IMR-90 (cell line): ENCODE measurements at places on chromosomes 4 and X.

- no peak for DNase-seq
Observed at GRCh38 chr4:38800961-38801450, 3.6 kb downstream of the TLR1 start.

DNA sequence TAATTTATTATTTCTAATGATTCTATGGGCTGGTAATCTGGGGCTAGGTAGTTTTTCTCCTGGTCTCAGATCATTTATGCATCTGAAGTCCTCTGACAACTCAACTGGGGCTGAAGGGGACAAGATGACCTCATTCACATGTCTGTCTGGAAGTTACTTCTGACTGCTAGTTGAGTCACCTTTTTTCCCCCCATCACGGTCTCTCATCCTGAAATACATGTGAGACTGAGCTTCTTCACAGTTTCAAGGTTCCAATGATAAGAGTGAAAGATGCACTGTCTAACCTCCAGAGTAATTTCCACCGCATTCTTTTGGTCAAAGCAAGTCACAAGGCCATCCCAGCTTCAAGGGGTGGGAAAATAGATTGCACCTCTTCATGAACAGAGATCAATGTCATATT lies 356.7 kb upstream of the RPS6KA3 start:
- no peak for DNase-seq

- peak; percentile 12 for DNase-seq
Observed at GRCh38 chrX:81202456-81202819, 536 bp downstream of the SH3BGRL start.

DNA sequence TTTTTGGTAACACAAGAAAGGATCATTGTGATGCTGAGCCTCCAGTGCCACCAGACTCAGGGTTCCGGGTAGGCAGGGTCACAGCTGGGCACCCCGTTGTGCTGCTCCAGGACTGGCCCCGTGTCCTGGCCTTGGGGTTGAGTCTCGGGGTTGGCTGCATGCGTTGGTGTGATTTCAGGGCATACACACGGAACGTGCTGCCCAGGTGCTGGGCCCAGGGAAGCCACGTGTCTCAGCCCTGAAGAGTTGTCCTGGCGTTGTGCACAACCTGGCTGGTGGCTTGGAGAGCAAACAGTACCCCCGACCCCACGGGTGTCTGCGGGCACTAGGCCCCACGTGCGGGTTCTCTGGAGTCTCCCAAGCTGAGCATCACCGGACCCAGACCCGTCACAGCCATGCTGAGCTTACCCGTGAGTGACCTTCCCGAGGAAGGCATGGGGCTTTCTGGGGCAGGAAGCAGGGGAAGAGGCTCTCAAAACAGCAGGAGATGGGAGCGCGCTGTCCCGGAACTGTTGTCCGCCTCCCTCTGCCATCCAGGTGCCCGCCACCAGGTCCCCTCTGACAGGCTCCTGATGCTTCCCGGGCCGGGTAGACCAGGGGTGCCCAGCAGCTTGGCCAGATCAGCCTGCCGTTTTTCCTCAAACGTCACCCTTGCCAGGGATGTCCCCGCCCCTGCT lies 66.1 kb upstream of the ENPP6 start:
- DNase-seq, result no peak

GRCh38 chr4:17448689-17449088 lies 63.2 kb downstream of the QDPR start:
- DNase-seq, result peak; percentile 72

DNA sequence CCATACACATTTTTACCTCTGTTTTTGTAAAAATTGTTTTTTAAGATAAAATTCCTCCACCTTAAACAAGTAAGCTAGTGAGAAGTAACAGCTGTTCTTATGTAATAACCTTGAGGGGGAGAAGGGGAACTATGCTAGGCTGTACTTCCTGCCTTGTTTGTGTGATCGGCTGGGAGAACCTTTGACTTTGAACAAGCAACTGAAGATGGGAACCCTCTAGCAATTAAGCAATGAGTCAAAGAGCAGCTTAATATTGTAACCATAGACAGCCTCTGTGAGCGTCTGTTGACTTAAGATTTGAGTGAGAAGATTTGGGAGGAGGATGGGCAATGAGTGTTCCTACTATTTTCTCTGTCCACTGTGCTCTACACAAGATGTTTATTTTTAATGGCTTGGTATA lies 135.1 kb downstream of the SCLT1 start:
- DNase-seq, result peak; percentile 6

DNA sequence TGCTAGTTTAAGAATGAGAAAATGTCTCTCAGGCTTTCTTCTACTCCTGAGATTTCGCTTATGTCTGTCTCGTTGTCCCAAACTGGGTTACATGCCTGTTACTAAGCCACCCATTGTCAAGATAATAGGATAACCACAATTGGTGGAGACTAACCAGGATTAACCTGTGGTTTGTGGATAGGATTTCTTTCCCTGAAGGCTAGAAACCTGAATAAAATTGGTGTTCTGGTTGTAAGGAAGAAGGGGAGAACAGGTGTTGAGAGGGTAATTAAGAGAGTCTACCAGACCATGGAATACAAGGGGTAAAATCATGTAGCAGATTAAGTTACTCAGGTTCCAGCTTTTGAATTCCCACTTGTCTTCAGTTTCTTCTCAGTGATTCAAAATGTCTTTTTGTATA lies 225.4 kb downstream of the CPE start:
- DNase-seq, result no peak

DNA sequence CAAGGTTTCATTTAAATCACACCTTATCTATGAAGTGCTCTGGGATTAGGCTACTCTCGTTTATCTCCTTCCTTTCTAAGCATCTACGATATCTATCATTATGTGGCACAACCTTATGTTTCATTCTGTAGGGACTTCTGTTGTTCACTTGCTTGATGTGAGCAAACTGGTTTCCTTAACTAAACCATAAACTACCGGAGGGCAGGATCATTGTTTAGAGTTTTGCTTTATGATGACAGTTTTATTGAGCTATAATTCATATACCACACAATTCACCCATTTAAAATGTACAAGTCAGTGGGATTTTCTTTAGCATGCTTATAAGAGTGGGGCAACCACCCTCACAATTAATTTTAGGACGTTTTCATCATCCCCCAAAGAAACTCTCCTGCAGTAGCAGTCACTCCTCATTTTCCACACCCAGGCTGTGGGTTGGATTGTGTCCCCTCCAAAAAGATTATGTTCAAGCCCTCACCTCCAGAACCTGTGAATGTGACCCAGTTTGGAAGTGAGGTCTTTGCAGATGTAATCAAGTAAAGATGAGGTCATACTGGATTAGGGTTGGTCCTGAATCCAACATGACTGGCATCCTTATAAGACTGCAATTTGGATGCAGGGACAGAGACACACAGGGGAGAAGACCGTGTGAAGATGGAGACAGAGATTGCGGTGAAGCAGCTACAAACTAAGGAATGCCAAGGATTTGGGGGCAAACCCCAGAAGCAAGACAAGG lies 42.1 kb upstream of the SH3RF1 start:
- DNase-seq, result no peak

DNA sequence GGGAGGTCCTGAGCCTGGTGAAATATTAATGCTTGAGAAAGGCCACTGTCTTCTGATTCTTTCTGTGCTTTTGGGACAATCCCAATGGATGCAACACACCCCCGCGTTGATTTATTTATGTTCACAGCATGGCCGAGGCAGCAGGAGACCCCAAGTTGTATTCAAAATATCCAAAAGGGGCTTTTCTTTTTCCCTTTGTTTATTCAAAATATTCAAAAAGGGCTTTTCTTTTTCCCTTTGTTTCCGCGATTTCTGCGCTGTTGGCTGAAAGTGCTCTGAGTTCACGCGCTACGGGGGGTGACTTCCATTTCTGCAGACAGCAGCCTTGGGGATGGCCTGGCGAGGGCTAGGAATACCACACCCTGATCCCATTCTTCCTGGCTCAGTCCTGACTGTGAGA lies 59.5 kb upstream of the PPP2R3B start:
- DNase-seq, result no peak

DNA sequence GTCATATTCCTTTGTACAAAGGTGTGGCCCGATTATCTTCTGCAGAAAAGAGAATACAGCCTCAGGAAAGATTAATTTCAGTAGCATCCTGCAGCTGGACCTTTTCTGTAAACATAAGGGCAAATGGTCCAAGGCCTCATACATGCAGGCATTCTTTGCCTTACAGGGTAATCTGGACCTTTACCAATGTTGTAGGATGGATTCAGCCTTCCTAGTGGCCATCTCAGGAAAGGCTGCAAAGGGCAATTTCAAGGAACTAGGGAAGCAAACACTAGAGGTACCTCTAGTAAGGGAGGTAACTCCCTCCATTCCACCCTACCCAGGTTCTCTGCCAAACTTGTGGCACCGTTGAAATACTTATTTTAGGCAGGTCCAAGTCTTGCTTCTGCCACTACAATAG lies 43.0 kb downstream of the UGT2B28 start:
- DNase-seq, result no peak

GRCh38 chr4:2802618-2803531 lies 10.0 kb downstream of the SH3BP2 start:
- DNase-seq, result no peak

DNA sequence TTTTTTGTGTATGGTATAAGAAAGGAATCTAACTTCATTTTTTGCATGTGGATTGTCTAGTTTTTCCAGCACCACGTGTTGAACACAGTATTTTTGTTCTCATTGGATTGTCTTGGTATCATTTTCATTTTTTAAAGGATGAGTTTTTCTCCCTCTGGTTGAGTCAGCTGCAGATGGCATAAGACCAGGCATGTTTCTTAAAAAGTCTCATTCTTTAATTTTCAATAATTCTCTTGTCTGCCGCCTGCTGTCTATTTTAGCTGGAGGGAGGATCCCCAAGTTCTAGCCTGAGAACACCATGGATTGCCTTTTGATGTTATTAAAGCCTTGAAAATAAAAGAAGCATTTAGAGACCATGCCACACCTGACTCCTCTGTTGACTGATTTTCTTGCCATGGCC lies 263.8 kb downstream of the ARHGAP24 start:
- DNase-seq, result no peak

- no peak for DNase-seq
Observed at GRCh38 chr4:33722800-33723516, 2521.4 kb downstream of the ARAP2 start.

GRCh38 chr4:3711183-3712111 lies 54.7 kb upstream of the ADRA2C start:
- no peak for DNase-seq

DNA sequence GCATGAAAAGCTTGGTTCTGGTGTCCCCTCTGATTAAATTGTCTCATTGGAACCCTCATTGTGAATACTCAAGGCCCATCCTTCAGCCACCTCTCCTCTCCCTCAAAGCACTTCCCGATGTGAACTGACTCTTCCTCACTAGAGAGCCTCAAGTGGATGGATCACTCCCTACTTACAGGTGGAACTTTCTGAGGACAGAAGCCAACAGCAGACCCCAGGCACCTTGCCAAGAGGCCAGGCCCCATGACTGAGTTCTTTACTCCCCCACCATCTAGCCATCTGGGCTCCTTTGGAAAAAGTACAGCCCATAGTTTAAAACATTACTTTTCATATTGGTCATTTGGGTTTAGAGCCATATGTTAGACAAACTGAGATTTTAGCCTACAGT lies 224.1 kb downstream of the SHROOM3 start:
- peak; percentile 55 for DNase-seq

GRCh38 chrX:24696294-24696693 lies 2.6 kb downstream of the POLA1 start:
- DNase-seq, result no peak

DNA sequence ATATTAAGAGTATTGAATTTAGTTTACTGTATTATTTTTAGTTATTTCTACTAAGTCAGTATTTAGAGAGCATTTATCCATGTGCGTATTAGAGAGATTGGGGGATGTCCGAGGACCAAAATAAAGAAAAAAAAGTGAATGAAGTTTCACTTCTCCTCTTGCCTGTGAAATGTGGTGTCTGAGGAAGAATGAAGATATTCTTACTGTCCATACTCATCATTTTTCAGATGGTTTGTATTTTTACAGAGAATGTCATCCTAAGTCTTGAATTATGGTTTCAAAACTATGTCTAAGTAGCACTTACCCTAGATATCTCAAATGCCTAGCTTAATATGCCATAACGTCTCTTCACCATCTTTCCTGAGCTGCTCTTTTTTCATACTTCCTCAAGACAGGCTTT lies 854.3 kb downstream of the C4orf33 start:
- DNase-seq, result no peak

- peak; percentile 24 for DNase-seq
Observed at GRCh38 chr4:128068918-128069317, 7.8 kb downstream of the LARP1B start.

GRCh38 chrX:31199056-31199839 lies 127.4 kb upstream of the FTHL17 start:
- no peak for DNase-seq

- no peak for DNase-seq
Observed at GRCh38 chr4:94711635-94712034, 46.1 kb upstream of the BMPR1B start.
